ENCODE measurements at places on chromosomes 5 and 9. TPM values are rescaled to one million over a fixed set of nuclear protein-coding genes. Genes with fewer than 3 reads are reported as not detected.
A peak's percentile ranks its signal among the peaks of the same experiment; 100 is the strongest.

GRCh38 chr9:18910916-18911315, 122.1 kb downstream of the SAXO1 start:
- no peak for DNase-seq

- DNase-seq: no peak
Observed at GRCh38 chr9:109253637-109254284, 67.1 kb downstream of the EPB41L4B start.

GRCh38 chr5:6338135-6338534, 40.2 kb downstream of the MED10 start:
- no peak for DNase-seq

GRCh38 chr9:29806937-29807618, 2233.8 kb upstream of the C9orf72 start:
- no peak for DNase-seq

DNA sequence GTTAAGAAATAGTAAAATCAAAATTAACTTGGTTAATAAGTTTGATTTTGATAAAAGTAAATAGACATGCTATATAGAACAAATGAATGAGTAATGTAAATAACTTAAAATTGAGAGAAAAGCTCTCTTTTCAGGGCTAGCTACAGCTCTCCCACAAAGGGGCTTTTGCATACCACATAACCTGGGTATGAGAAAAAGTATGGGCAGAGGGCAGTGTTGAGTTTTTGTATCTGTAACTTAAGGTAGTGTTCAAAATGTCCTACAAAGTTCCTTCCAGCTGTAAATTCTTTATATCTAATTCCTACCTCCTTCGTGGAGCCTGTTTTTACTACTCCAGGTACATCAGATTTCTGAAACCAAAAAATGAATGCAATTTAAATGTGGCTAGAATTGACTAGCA, 18.9 kb upstream of the TTC33 start:
- DNase-seq: no peak

DNA sequence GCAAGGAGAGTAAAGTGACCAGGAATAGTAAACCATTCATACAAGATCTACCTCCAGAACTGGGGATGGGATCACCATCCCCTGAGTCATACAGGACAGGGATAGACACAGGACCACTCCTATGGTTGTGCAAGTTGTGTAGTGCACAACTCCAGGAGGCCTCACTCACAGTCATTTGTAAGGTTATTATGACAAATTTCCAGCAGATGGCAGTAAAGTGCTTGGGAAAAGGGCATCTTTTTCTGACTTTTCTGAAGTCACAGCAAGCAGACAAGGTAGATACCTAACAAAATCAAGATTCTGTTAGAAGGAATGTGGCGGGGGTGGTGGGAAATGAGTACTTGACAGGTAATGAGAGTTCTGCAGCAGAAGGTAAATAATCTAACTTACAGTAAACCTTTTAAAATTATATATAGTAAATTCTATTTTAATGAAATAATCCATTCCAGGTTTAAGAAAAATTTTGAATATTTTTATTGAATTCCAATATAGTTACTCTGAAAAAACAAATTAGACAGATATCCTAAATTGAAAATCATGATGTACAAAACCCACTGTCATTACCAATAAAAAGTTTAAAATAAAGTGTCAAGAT, 16.7 kb upstream of the KIF27 start:
- no peak for DNase-seq

DNA sequence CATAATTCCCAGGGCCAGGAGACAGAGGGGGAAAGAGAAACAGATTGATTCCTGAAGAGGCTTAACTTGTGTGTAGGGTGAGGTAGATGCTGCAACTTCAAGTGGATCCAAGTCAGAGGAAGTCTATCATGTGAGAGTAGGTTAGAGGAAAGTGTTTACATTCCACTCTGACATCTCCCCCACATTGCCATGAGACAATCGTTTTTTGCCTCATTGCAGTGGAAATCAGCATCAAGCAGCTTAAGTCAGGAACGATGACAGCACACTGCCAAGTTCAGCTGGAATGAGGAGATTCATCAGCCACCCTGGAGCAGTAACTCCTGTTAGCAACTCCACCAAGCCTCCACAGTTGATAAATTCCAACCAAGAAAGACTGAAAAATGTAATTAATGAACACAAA, 689.7 kb upstream of the MEF2C start:
- DNase-seq: no peak

GRCh38 chr9:745761-746380, 95.6 kb upstream of the DMRT1 start:
- DNase-seq: no peak

GRCh38 chr5:6404129-6404528, 25.8 kb upstream of the MED10 start:
- DNase-seq: no peak

DNA sequence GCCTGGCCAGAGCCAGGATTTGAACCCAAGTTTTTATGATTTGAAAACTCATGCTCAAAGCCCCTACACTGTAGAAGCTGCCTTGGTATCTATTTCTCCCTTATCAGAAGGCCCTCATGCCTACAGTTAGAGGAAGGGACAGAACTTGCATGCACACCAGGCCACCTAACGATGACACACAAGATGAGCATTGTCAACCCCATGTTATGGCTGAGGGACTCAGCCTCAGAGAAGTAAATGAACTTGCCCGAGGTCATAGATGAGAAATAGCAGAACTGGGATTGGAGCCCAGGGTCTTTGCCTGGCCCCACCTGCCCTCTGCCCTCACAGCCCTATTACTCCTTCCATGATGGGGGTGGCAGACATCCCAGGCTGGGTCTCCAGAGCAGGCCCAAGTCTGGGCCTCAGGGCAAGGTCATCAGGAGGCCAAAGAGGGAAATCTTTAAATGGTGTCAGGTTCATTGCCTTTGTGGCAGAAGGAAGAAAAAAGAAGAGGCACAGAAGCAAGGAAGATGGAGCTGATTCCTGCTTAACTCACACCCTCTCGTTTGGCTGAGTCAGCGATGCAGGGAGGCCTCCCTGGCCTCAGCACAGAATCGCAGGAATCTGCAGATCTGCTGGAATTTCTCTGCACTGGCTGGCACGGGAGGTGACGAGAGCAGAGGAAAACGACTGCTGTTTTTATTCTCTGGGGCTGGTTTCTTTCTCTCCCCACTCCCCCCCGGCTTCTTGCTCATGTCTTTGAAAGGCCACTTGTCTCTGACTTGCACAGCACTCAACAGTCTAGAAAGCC, 20.6 kb upstream of the CRB2 start:
- DNase-seq: no peak

DNA sequence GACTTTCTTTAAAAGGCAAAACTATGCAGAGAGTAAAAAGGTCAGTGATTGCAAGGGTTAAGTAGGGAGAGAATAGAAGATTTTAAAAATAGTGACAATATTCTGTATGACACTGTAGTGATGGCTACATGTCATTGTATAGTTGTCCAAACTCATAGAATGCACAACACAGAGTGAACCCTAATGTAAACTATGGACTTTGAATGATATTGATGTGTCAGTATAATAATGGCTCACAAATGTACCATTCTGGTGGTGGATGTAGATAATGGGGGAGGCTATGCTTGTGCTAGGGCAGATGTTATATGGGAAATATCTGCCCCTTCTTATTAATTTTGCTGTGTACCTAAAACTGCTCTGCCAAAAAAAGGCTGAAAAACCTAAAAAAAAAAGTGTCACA, 468.9 kb downstream of the KIF4B start:
- no peak for DNase-seq

GRCh38 chr5:168314735-168315411, 23.4 kb downstream of the WWC1 start:
- no peak for DNase-seq

- no peak for DNase-seq
Observed at GRCh38 chr5:151258201-151258611, 5.2 kb downstream of the GM2A start.

GRCh38 chr9:17082343-17083064, 52.3 kb upstream of the CNTLN start:
- DNase-seq: peak; percentile 55

DNA sequence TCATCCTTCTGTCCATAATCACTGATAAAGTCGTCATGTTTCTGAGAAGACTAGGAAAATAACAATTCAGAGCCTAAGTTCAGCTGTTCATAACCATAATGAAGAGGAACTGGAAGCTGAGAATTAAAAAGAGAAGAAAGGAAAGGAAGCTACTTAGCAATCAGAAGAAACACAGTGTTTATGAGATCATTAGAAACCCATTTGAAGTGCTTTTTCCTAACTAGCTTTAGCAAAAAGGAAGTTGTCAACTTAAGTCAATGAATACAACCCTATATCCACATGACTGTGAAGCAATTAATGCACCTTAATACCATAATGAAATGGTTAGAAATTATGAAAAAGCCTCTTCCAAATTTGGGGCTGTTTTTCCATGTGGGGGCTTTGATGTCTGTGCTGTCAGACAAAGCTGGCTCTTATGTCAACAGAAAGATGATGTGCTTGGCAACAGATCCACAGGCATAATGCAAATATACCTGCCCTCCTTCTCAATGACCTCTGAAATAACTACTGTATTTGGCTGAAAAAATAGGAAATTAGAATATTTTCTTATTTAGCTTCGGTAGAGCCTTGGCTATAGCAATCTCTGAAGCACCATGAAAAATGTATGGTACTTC, 463.5 kb downstream of the RASEF start:
- no peak for DNase-seq

GRCh38 chr5:77438071-77438470, 54.0 kb downstream of the WDR41 start:
- no peak for DNase-seq

GRCh38 chr9:107928701-107929371, 439.3 kb upstream of the KLF4 start:
- no peak for DNase-seq

DNA sequence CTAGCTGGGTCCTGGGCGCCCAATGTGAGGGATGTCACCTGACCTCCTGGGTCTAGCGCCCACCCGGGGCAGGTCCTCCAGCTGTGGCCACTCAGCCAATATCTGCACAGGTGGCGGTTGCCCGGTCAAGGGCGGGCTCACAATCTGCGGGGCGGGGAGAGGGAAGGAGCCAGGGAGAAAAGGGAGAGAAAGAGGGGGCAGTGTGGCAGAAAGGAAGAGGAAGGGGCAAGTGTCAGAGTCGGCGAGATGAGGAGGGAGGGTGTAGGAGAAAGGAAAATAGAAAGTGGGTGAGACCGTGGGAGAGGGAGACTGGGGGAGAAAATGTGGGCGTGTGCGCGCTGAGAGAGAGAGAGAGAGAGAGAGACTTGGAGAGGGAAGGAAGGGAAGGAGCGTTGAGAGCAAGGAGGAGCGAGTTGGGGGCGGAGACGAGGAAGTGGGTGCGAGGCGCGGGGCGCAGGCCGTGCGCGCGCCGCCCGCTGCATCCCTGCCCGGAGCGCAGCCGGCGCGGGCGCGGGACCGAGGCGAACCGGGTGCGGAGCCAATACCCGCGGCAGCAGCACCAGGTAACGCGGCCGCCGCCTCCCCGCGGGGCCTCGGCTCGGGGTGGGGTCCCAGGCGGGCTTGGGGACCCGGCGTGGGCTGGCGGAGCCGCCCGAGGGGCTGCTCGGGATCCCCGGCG, at the start of gene HRH2:
Gene HRH2, plus strand, starts transcription at position 479 of the 679 bp plus-strand sequence. CDS start 25,163 bp downstream, outside the sequence.
- DNase-seq: no peak

- DNase-seq: no peak
Observed at GRCh38 chr5:172114875-172115422, 73.1 kb downstream of the STK10 start.

DNA sequence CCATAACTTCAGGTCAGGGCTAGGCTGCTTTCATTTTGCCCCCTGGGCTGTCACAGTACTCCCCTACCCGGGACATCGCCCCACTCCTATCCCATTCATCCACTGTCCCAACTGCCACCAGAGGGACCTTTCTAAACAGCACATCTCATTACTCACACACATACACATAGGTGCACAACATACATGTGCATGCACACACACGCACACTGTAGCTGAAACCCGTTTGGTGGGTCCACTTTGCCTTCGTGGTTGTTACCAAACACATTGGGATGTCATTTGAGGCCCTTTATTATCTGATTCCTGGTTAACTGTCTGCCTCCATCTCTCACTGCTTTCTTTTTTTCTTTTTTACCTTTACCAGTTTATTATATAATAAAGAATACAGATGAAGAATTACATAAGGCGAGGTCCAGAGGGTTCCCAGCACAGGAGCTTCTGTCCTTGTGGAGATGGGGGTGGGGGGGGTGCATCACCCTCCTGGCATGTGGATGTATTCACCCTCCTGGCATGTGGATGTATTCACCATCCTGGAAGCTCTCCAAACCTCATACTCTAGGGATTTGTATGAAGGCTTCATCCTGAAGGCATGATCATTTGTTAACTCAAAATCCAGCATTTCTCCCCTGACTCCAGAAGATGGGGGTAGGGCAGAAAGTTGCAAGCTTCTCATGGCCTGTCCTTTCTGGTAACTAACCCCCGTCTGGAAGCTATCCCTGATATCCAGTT, 186.0 kb downstream of the GOLPH3 start:
- no peak for DNase-seq

- DNase-seq: no peak
Observed at GRCh38 chr9:71783120-71783523, 14.8 kb upstream of the CEMIP2 start.

GRCh38 chr9:29838491-29839020, 2265.3 kb upstream of the C9orf72 start:
- DNase-seq: no peak

DNA sequence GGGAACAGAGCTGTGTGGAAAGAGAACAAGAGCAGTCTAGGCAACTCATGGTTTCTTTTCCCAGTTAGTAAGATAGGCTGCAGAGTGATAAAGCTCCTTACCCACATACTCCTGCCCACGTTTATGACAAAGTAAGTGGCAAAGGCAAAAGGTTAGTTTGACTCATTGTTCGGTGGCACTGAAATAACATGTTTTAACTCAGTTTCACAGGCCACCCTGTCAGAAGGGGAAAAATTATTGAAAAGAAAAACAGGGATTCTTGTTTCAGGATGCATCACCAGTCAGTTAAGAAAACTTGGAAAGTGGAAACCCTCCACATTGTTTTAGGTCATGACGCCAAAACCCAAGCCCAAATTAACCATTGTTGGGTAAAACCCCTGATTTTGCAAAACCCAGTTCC, 22.3 kb upstream of the DAB2 start:
- DNase-seq: no peak

GRCh38 chr5:176530983-176531901, 6.0 kb downstream of the RNF44 start:
- no peak for DNase-seq

GRCh38 chr9:123883634-123884033, 46.3 kb downstream of the DENND1A start:
- DNase-seq: no peak

The PCDHA3 gene
- 0.48 TPM for polyA plus RNA-seq

The AMBP gene
- polyA plus RNA-seq: 4.0 TPM

The ANKRD18B gene
- polyA plus RNA-seq: 0.69 TPM

The ANKRD31 gene
- 0.02 TPM for polyA plus RNA-seq

The ARL14EPL gene
- not detected for polyA plus RNA-seq

The OR5C1 gene
- not detected for polyA plus RNA-seq

The SLC36A2 gene
- polyA plus RNA-seq: 0.30 TPM

The LPAR1 gene
- polyA plus RNA-seq: 5.1 TPM

The TLE1 gene
- 84.6 TPM for polyA plus RNA-seq

All from H1 (cell line).